Right ventricle myocardium inferior (tissue), 1 donor: ENCODE measurements at places on chromosomes 5 and 9. TPM values are rescaled to one million over a fixed set of nuclear protein-coding genes. Genes with fewer than 3 reads are reported as not detected.

Gene PCDHGB1
- 6.7 TPM for total RNA-seq

Gene SELENOP
- 284 TPM for total RNA-seq

Gene LCN1
- not detected for total RNA-seq

Gene CDC25C
- 0.24 TPM for total RNA-seq

Gene HIGD2A
- 218 TPM for total RNA-seq

Gene SLC34A1
- not detected for total RNA-seq

Gene RGS7BP
- 6.5 TPM for total RNA-seq

Gene IFNA13
- not detected for total RNA-seq

Gene FAM151B
- 1.6 TPM for total RNA-seq

Gene SHISAL2B
- total RNA-seq: not detected

Gene CBY3
- total RNA-seq: not detected

Gene GGTA1
- total RNA-seq: 27.9 TPM

Gene OR1Q1
- total RNA-seq: not detected

Gene ACTBL2
- not detected for total RNA-seq

Gene SPINK14
- total RNA-seq: not detected

Gene ZNF608
- 9.3 TPM for total RNA-seq

Gene ENTR1
- 23.7 TPM for total RNA-seq

Gene EQTN
- total RNA-seq: not detected

Gene FGF1
- total RNA-seq: 57.0 TPM

Gene IL4
- total RNA-seq: not detected
